ENCODE measurements at places on chromosomes 3 and 15.

DNA sequence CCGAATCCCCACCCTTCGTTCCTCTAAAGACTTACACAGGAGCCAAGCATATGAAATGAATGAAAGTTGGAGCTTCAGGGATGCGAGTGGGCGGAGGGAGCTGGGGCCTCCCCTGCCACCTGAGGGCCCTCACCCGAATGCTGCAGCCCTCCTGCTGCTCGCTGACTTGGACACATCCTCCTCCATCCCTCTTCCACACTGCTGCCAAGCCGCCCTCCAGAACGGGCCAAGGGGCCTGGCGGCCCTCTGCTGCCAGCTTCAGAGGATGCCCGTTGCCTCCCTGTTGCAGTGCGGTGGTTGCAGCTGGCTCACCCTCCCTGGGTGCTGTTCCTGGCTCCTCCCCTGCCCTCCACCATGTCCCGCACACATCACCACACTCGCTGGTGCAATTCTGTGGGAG, 71.2 kb downstream of the GABRG3 start:
- DNase-seq, result no peak

DNA sequence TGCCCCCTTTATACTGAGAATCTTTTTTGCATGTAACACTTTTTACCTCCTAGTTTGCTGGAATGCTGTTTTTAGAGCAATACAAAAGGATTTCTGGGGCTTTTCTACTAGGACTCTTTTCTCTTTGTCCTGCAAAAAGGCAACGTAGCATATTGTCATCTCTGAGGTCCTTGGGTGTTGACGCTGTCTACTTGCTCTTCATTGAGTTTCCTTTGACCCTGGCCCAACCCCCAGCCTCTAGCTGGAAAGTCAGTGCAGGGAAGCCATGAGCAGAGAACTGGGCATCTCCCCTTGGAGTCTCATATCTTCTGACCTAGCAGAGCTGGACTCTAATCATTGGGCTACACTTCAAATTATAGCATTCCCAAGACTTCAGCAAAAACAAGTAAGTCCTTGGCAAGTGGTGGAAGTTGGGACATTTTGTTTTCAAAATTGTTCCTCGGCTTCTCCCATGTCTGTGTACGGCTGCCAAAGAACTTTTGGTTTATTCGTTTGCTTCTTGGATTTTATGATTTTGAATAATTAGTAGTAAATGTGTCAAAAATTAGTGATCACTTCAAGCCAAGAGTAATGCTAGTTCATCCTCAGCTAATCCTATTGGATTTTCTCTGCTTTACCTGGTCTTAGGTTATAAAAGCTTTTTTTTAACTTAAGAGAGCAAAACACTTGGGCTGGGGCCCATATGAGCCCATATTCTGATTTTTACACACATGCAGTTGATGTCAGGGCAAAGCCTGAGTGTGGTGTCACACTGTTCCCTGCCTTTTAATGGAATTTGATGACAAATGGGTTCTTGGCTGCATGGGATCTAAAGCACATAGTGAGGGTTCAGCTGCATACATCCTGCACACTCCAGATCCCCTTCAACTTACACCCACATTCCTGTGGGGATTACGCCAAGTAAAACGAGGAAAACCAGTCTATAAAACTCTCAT, 419.5 kb upstream of the C2CD4B start:
- no peak for DNase-seq

DNA sequence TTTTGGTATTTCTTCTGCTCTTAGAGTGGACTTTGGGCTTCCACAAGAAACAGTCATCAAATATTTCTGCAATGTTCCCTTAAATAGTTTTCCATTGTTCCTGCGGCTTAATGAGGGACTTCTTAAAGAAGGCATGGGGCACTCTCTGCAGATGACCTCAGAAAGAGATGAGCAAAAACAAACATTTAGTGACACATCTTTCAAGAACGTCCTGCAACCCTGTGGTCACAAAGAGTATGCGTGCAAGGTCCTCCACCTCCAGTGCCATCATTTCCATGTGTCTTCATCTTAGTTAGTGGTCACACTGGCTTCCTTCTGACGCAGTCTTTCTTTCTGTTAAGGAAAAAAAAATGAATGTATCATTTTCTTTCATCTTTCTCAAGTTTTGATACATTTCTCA, 56.2 kb downstream of the GREM1 start:
- no peak for DNase-seq

- DNase-seq, result no peak
Measured at GRCh38 chr3:158128755-158129154, 18.9 kb downstream of the RSRC1 start.

Data from GM12864 (cell line).